ENCODE measurements at places on chromosomes 13 and 19.

GRCh38 chr13:55576389-55576788 is 1564.3 kb upstream of the PRR20A start:
- DNase-seq, result no peak

- peak; percentile 31 for DNase-seq
Measured at GRCh38 chr19:8221161-8221560, 12.0 kb downstream of the CERS4 start.

- no peak for DNase-seq
Measured at GRCh38 chr19:29278716-29279115, 65.8 kb upstream of the UQCRFS1 start.

- no peak for DNase-seq
Measured at GRCh38 chr13:113905942-113906341, 42.1 kb upstream of the GAS6 start.

- no peak for DNase-seq
Measured at GRCh38 chr19:3479834-3480215, 500 bp downstream of the SMIM24 start.

- DNase-seq, result no peak
Measured at GRCh38 chr13:65090186-65090585, 2139.9 kb downstream of the PCDH9 start.

DNA sequence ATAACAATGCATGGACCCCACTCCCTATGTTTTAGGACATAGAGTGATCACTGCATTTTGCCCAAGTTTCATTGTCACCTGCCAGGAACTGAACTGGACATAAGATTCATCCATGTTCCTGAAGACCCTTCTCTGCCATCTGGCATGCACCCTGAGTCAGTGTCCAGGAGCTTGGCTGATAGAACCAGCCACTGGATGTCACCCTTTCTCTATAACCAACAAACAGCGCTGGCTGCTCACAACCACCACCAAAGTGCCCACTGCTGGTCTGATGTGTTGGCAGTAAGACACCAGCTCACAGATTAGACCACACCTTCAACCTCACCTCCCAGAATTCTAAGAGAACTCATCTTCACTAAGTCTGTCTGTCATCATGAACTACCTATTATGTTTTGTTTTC is 333.4 kb downstream of the ITGBL1 start:
- DNase-seq, result no peak

- no peak for DNase-seq
Measured at GRCh38 chr13:51914137-51914493, 52.3 kb downstream of the CCDC70 start.

DNA sequence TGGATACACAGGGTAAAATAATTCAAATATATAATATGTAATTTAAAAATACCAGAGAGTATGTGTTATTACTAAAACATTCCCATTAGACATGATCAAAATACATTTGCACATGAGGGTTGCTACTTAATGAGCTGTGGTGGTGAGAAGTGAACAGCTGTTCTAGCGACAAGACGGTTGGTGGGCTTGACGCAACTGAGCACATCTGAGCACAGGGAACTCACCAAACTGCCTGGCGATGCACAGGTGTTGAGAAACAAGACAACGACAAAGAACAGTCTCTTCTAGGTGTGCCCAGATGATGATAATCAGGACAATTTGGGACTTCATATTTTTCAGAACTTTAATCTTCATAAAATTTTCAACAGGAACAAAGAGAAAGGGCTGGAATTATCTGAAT is 555.1 kb upstream of the SGCG start:
- DNase-seq, result no peak

DNA sequence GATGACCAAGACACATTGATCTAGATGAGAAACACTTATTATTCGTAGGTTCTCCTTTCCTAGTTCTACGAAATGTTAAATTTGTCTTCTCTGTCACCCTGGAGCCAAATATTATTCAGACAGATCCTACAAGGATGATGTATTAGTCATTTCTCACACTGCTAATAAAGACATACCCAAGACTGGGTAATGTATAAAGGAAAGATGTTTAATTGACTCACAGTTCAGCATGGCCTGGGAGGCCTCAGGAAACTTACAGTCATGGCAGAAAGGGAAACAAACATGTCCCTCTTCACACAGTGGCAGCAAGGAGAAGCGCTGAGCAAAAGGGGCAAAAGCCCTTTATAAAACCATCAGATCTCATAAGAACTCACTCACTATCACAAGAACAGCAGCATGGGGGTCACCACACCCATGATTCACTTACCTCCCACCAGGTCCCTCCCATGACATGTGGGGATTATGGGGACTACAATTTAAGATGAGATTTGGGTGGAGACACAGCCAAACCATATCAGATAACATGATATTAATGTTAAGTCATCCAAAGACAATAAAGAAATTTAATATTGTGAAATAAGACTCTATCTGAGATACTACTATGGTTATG is 1248.8 kb upstream of the SLC10A2 start:
- DNase-seq, result no peak

GRCh38 chr13:22505489-22505888 is 675.3 kb upstream of the SGCG start:
- no peak for DNase-seq

DNA sequence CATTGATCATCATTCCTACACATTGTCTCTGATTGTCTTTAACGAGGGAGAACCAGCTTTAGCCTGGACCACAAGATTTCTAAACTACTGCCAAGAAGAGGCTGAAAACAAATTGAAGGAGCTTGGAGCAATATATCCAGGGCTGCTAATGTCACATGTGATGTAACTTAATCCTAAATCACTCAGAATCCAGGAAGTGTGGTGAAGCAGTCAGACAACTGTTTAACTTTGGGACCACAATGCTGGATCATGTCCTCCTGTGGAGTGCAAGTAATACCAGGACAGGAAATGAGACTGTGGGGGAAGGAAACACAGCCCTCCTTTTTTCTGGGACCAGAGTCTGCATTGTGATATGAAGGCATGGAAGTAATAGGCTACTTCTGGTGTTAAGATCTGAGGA is 430.2 kb downstream of the KCTD12 start:
- DNase-seq, result no peak

DNA sequence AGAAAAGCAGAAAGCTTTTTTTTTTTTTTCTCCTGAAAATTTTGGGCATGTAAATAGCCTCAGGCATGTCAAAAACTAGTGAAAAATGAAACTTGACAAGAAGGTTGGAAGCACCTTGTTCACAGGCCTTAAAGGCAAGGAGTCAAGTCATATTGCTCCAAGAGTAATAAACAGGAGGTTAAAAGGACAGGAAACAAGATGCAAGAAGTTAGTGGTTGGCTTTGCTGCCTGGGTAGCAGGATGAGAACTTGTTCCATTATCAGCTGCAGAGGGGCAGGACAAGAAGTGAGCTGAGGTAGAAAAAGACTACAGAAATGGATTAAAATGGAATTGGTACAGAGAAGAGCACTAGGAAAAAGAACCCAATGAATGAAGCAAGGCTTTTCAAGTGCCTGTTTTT is 242.6 kb downstream of the DCT start:
- DNase-seq, result no peak

DNA sequence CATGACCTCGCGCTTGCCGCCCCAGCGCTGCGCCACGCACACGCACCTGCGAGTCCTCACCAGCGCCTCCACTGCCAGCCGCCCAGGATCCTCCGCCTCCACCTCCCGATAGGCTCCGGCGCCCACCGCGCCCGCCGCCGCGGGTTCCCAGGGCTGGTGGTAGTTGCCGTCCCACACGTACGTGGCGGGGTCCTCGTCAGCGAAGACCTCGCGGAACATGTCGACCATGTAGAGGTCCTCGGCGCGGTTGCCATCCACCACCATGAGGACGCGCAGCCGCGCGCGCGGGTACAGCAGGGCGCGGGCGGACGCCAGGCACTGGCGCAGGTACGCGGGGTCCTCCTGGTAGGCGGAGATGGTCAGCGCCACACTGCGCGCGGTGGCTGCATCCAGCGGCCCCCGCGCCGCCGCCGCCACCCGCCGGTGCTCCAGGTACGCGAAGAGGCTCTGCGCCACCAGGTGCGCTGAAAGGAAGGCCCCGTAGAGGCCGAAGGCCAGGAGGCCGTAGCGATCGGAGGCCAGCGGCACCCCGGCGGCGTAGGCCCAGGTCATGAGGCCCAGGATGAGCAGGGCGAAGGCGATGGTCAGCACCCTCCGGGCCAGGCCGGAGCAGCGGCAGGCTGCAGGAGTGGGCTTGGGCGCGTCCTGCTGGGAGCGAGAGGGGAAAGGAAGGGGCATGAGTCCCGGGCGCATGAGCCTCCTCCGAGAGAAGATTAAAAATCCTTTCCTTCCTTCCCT is 4.4 kb downstream of the HAS1 start:
- no peak for DNase-seq

GRCh38 chr19:33296488-33296971 is 5.8 kb downstream of the CEBPA start:
- no peak for DNase-seq

DNA sequence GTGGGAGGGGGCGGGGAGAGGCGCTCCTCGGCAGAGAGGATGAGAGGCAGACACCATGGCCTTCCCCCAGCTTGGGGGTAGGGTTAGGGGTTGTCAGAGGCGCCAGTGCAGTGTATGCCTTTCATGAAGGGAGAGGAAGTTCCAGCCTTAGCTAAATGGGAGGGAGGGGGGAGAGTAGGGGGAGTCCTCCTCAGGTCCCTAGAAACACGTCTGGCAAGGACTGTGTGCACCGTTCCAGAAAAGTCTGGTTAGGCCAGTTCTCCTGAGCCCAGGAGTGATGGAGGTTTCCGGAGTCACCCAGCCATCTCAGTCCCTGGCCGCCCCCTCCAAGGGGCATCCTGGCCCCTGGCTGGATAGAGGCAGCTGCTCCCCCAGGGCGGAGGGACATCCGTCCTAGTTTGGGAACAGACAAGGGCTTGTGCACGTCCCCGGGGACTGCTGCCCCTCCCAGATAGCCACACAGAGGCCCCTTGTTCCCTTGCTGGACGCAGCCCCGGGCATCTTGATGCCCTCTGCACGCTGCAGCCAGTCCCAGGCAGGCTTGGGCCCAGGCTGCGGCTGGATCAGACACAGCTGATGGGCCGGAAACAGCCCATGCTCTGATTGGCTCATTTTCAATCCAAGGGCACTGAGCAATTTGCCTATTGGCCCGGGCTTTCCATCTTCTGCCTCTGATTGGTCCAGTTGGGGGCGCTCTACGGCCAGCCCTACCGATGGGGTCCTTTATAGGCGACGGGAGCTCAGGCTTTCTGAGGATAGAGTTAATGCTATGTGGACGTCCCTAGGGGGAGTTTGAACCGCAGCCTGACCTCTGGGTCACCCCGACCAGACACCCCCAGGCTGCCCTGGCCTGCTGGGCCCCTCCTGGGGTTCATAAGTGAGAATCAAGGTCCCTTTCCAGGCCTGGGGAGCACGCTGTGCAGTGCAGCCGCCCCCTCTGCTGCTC is 3.8 kb downstream of the S1PR2 start:
- peak; percentile 75 for DNase-seq

- DNase-seq, result no peak
Measured at GRCh38 chr19:2148482-2149135, 2.8 kb downstream of the AP3D1 start.

- DNase-seq, result no peak
Measured at GRCh38 chr13:39038569-39039030, 344 bp downstream of the NHLRC3 start.

- DNase-seq, result no peak
Measured at GRCh38 chr13:82898586-82898985, 983.7 kb downstream of the SLITRK1 start.

DNA sequence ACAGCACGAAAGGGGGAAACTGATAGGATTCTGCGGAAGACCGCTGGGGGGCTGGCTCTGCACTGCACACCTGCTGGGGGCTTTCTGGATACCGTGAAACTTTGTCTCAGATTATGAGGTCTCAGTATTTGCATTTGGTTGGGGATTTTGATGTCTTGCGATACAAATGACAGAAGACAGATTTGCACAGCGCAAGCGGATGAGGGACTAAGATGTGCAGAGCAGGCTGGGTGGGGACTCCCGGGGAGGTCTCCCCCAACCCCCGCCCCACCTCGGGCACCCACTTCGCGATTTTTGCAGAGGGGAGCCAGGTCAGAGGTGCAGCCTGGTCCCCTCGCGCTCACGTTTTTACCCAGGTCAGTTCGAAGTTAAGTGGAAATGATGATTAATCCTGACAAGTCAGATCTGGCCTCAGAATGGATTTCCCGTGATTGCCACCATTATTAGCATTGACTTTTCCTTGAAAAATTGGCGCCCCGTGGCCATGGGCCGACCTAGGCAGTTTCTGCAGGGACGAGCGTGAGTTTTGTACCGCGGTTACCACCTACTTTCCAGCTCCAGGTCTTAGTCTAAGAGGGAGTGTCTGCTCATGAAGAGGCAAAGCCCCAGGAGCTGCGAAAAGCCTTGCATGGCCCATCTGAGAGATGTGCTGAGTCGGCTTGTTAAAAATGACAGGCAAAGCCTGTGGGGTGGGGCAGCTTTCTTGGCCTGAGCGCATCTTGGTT is 1.3 kb upstream of the GJB2 start:
- no peak for DNase-seq

GRCh38 chr13:60931858-60932546 is 483.6 kb downstream of the PCDH20 start:
- no peak for DNase-seq

DNA sequence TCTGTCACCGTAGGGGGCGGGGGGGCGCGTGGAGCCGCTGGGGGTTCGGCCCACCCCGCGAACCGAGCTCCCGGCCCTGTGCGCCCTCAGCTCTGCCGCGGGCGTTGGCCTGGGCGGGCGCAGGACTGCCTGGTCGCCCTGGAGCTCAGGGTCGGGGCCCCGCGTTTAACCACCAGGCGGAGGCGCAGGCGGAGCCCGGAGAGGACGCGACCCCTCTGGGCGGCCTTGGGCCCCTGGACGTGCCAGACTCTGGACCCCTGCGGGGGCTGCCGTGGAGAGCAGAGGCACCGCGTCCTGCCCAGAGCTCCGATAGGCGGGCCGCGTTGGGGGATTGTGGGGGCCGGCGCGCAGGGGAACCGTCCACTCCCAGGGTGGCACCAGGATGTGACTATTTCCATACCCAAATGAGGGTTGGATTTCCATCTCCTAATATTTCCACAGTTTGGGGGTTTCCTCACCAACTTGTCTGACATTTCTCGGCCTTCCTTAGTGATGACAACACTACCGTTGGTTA is 13.0 kb upstream of the USP29 start:
- no peak for DNase-seq

DNA sequence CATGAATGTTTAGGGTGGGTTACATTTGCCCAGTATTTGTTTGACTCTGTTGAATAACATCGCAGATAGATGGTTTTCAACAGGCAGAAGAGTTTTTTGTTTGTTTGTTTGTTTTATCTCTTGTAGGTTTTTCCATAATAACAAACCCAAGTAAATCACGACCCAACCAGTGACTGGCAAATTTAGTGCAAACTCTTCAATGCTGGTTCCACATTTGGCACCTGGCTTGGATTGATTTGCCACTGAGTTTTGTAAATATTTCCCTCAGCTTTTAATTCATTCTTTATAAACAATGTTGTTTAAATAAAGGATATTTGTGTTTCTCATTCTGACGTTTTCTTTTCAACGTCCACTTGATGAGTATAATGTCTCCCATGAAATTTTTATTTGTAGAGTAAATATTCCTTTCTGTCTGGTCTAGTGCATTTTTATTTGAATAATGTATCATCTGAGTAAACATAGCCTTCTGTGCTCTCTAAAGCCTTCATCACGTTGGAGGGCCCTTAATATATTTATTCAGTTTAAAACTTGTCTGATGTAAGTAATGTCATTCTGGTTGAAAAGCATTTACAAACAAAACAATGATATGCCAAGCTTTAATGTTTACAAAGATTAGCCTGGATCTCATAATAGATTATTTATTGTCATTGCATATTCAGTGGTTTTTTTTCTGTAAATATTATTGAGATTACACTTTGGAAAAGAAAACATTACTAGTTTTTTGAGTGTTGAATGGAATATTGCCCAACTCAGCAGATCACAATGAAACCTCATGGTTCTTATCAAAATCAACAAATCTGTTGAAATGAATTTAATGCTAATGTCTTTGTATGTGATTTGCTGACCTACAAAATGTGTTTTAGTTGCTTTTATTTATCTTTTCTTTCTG is 90.4 kb upstream of the PEG3 start:
- DNase-seq, result no peak

Measured in substantia nigra (tissue), 51 donors.